Ecto neural progenitor cell (in vitro differentiated cells): ENCODE measurements at places on chromosomes 1 and 21.

DNA sequence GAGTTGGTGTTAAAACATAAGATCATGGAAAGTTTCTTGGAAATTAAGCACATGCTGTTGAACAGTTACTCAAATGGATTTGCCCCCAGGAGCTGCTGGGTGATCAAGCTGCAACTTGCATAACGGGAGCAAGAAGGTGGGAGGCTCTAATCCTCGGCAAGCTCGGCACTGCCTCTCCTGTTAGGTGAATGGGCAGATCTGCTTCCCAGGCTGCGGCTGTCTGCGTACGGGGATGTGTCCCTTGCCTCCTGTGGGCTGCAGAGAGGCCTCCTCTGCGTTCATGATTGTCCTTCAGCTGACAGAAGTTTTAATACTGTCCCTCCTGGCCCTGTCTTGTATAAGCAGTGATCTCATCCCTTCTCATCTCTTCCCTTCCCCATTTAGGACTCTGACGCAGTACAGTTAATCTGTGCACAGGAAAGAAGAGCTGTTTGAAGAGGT lies 36.7 kb downstream of the ATP1A1 start:
- DNase-seq = no peak

- no peak for DNase-seq
Observed at GRCh38 chr1:230739564-230740290, 7.5 kb upstream of the CAPN9 start.

DNA sequence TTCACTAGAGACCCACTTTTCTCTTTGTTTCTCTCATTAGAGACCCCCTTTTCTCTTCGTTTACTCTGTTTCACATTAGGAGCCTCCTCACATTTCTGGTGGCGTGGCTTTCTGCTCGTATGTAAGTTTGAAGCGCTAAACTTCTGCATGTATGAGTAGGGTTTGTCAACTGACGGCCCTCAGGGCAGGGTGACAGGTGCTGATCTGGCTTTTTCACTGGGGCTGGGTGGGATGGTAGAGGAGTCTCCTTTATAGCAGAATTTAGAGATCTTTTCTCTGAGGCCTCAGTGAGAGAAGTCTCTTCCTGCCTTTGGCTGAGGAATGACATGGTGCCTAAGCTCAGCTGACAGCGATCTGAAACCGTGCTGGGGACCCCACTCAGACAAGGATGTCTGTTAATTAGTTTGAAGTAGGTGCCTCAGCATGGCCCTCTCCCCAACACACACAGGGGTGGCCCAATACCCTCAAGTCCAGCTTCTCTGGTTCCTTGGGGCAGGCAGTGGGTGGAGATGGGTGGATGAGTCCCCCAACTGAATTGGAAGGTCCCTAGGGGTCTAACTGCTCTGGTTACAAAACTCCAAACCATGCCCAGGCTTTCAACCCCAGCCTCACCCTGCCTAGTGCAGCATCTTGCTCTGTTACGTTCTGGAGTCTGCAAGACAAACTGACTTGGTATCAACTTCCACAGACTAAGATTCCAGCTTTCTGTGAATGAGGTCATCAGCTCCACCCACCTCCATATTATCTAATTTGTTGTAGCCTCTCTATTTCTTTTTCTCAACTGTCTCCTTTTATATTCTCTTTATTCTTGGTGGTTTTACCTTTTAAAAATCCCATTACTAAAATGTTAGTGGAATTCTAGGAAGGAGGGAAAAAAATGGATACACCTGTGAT lies 3.2 kb downstream of the SLC1A7 start:
- DNase-seq = peak; percentile 24

- DNase-seq = no peak
Observed at GRCh38 chr21:38611277-38611676, 113.0 kb upstream of the ERG start.

- DNase-seq = no peak
Observed at GRCh38 chr1:175499595-175500382, 243.6 kb downstream of the TNR start.

- DNase-seq = no peak
Observed at GRCh38 chr1:184693011-184693410, 61.6 kb downstream of the EDEM3 start.

DNA sequence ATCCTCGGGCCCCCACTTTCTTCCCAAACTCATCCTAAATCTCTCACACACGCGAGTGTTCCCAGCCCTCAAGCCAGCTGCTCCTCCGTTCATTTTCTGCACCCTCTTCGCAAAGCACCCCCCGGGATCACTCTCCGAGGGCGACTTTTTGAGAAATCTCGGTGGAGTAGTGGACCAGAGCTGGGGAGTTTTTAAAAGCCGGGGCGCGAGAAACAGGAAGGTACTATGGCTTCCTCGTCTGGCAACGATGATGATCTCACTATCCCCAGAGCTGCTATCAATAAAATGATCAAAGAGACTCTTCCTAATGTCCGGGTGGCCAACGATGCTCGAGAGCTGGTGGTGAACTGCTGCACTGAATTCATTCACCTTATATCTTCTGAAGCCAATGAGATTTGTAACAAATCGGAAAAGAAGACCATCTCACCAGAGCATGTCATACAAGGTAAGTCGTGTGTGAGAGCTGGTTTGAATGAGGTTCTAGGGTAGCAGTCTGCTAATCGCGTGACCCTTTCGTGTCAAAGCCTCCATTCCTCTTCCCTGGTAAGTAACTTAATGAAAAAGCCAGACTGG lies 800 bp downstream of the DR1 start:
- DNase-seq = peak; percentile 48

- no peak for DNase-seq
Observed at GRCh38 chr1:192609110-192610079, 26.6 kb upstream of the RGS13 start.

DNA sequence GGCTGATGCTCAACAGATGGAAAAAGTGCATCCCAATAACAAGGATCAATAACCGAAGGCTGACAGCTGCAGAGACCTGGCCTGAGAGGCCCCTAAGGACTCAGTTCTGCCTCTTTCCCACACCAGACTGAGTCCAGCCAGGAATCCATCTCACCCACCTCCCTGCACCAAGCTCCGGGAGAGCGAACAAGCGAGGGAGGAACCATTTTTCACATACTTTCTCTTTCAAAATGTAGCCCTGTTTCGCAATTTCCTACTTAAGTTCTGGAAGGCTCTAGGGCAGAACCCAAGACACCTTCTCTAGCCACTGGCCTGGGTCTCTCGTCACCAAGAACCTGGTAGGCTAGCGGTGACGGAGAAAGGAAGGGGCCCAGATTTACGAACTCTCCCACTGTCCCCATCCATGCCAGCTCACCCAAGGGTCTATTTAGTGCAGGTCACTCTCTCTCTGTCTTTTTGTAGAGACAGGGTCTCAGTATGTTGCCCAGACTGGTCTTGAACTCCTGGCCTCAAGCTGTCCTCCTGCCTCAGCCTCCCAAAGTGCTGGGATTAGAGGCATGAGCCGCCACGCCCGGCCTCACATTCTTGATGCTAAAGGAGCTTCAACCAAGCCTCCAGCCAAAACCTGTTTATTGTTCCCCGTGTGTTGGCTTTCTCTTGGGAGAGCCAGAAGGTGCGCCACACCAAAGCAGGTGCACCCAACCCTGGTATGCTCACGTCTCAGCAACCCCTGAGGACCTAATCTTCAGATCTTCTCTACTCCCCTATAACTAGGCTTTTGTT lies 10.9 kb upstream of the GNL2 start:
- DNase-seq = no peak

DNA sequence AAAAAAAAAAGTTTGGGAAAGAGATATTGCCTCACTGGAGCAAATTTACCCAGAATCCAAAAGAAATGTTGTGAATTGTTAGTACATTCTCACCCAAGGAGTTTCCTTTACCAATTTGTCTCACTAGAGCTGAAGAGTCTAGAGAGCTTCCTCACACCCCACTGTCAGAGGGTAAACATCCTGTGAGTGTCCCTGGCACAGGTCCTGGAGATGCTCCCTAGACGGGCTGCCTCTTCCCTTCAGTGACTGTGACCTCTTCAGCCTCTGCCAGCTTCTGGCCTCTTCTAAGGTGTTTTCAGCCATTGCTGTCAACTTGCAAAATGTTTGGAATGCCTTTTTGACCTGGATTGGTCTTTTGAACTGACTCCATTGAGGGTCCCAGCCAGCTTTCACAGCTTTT lies 159.4 kb downstream of the DHRS3 start:
- DNase-seq = no peak

- DNase-seq = peak; percentile 11
Observed at GRCh38 chr1:204409123-204409522, 2.5 kb downstream of the PPP1R15B start.

DNA sequence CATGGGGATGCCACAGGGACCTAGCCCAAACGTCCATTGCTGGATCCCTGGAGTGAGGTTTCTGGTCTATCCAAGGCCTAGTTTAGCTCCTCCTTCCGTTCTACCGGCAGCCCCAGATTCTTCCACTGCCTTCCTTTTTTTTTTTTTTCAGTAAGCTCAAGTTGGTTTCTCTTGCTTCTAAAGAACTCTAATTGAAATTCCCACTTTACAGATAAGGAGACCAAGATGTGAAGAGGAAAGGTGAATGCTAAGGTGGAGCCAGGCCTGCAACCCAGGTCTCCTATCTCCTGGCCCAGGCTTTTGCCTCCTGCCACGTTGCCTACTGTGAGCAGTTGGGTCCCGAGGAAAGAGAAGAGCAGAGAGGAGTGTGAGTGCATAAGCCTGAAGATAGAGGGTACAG lies 31.5 kb upstream of the CLIC4 start:
- no peak for DNase-seq

DNA sequence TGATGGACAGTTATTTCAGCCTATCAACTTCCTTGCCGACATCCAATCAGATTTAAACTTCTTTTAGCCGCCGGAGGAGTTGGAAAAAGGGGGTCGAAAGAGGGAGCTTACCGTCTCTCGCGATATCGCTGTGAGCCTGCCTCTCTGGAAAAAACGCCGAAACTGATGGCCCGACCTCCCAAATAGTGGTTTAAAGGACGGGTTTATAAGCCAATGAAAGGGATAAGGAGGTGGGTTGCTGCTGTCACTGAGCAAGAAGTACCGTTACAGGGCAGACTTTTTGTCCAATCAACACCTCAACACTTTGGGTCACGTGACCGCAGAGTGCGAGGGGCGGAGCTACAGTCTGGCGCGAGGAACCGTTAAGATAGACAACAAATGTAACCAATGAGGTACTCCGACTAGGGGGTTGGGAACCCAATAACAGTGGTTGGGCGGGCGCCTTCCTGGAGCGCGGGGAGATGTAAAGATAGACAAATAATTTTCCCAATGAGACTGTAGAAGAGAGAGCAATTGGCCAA lies at the start of gene RBM15:
Gene RBM15 (plus strand): TSS at position 492 of the 521 bp plus-strand sequence. CDS start 29 bp downstream, at position 521.
- peak; percentile 98 for DNase-seq

DNA sequence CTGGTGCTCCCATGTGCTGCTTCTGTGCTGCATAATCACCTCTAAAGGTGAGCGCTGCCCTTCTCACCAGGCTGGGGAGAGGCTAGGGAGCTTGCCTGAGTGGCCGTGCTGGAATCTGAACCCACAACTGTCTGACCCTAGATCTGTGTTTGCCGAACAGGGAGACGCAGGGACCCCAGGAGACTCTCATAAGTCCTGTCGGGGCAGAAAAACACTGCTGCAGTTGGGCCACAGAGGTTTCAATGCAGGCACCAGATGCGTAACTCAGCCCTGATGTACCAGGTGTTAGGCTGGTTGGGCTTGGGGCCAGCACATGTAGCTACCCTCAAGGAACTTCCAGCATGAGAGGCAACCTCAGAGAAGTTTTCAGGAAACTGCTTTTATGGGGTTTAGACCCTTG lies 49.5 kb upstream of the DMRTB1 start:
- DNase-seq = peak; percentile 44

DNA sequence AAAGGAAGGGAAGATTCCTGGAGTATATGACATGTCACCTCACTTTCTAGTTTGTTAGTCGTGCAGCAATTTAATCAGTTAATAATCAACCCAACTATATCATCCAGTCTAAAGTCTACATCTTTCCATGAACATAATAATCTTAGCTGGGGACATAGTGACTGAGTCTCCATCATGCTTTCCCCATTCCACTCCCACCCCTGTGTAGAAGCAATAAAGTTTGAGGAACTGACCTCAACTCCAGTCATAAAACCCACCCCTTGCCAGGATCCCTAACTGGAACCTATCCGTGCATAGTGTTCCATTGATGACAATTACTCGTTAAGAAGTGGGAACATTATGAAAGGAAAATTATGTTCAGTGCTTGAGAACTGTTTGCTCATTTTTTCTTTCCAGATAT lies 48.9 kb upstream of the MROH9 start:
- no peak for DNase-seq

GRCh38 chr1:6511056-6511455 lies 19.6 kb upstream of the PLEKHG5 start:
- DNase-seq = no peak

DNA sequence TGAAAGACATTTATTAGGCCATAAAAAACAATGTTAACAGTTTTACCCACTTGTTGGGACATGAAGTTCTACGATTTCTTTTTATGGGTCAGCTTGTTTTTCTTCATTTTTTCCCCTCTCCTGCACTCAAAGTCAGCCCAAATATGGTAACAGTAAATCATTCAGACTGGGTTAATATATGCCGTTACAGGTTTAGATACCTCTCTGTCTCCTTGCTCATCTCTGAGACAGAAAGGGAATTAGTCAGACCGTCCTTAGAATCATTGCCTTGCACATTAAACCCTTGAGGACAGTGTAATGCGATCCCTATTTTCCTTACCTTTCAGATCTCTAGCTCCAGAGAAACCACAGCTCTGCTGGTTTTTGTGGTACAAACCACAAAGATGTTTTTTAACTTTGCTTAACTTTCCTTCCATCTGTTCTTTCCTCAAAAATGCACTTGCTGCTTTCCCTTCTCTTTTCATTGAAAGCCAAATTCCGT lies 613.3 kb downstream of the PLPP3 start:
- DNase-seq = no peak

- DNase-seq = no peak
Observed at GRCh38 chr1:160048335-160048734, 16.5 kb upstream of the PIGM start.

- no peak for DNase-seq
Observed at GRCh38 chr21:26933448-26933847, 33.4 kb downstream of the ADAMTS5 start.

- no peak for DNase-seq
Observed at GRCh38 chr1:57165546-57165945, 199.7 kb upstream of the C8B start.

- no peak for DNase-seq
Observed at GRCh38 chr1:8031176-8031785, 5.2 kb upstream of the ERRFI1 start.

DNA sequence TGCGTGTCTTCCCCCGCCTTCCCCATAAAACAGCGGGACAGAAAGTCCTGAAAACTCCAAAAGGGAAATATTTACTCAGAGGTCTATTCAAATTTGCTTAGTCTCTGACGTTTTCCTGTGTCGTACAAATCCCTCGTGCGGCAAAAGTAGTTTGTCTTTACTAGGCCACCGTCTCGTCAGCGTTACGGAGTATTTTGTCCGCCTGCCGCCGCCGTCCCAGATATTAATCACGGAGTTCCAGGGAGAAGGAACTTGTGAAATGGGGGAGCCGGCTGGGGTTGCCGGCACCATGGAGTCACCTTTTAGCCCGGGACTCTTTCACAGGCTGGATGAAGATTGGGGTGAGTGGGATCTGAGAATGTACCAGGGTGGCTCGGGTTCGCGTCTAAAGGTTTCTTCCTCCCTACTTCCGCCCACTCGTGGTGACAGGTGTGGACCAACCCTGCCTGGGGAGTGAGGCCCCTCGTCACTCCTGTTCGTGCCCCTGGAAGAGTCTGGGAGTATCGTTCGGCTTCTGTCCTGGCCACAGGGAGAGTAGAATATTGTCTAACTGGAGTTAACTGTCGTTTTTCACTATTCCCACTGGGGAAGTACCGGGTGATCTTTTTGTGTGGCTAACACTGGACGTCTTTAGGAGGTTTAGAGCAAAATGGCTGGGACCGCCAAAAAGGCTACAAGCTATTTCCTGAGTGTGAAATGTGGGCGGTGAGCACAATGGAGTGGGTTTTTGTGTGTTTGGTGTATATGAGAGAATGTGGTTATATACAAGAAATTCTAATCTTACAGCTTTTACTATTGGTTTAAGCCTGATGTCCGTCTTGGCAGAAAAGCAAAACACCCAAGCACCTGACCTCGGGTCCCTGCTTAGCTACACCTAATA lies at the start of gene ATF6:
Gene ATF6 (plus strand): TSS at position 219 of the 880 bp plus-strand sequence. CDS start 41 bp downstream, at position 260.
- DNase-seq = peak; percentile 83
